ENCODE measurements at places on chromosomes 5 and 9.

GRCh38 chr9:134948149-134948548, 30.4 kb upstream of the FCN1 start:
- DNase-seq, result no peak

DNA sequence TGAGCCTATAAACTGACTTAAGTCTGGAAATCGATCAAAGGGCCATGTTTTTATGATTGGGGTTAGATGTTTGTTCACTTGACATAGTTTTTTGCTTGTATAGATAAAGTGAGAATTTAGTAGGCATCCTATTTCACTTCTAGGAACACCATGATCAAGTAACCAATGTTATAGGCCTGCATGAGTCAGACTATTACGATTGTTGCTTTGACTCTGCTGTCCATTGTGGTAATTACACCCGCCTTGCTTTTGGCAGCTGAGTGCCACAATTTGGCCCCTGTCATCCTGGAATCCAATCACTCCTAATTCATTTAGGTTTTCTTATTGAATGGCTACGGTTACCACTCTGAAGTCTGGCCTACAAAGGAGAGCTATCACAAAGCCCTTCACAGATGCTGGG, 67.8 kb upstream of the IL33 start:
- DNase-seq, result no peak

DNA sequence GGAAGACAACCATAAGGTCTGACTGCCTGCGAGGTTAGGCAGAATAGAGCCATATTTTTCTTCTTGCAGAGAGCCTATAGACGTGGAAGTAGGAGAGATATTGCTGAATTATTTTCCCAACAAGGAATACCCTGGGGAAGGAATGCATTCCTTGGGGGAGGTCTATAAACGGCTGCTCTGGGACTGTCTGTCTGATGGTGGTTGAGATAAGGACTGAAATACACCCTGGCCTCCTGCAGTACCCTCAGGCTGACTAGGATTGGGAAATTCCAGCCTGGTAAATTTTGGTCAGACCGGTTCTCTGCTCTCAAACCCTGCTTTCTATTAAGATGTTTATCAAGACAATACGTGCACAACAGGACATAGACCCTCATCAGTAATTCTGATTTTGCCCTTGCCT, 617.5 kb upstream of the GRIN3A start:
- DNase-seq, result no peak

DNA sequence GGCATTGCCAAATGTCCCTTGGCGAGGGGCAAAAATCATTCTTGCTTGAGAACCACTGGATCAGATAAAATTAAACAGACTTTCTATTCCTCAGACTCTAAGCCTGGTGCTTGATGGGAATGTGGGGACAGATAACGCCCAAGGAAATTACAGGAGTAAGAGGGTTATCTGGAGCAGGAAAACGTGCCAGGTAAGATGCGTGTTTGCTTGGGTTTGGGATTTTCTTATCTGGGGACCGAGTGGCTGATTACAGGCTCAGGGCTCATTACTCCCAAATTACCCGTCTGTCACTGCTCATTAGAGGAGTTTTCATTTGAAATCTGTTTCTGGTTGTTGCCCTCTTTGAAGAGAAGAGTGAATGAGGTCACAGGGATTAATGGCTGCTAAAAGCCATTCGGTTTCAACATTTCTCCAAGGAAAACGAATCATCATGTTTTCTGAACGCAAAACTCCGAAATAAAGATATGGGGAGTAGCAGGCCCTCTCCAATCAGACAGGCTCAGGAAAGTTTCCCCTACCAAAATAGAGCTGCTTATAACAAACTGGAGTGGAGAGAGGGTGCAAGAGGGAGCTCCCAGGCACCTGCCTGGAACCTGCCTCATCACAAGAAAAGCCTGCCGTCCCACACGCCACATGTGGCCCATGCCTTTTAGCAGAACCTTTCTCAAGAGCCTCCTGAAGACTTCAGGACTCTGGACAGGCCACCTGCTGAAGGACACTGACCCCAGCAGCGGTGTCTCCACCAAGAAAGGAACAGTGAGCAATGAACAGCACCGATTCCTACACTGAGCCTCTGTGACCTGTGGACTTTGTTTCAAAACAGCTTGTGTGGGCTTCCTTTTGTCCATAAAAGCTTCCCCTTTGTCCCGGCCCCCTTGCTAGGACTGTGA, 136.4 kb downstream of the ICE1 start:
- DNase-seq, result no peak

- peak; percentile 38 for DNase-seq
These were observed 115.7 kb downstream of the FBXL17 start for GRCh38 chr5:108266242-108266641.

- peak; percentile 46 for DNase-seq
These were observed 106.1 kb upstream of the CDH9 start for GRCh38 chr5:27144456-27144855.

- DNase-seq, result no peak
These were observed 9.3 kb downstream of the TOR1A start for GRCh38 chr9:129814432-129815223.

GRCh38 chr5:93573354-93574351, 7.4 kb downstream of the NR2F1-AS1 start:
- DNase-seq, result no peak

GRCh38 chr9:12680341-12680740, 12.8 kb upstream of the TYRP1 start:
- DNase-seq, result no peak
